ENCODE measurements at places on chromosomes 3 and 15. TPM values are rescaled to one million over a fixed set of nuclear protein-coding genes. Genes with fewer than 3 reads are reported as not detected.
A peak's percentile ranks its signal among the peaks of the same experiment; 100 is the strongest.

The SMAD6 gene
- 20.8 TPM for total RNA-seq

The GCNT3 gene
- not detected for total RNA-seq

The DISP2 gene
- 0.20 TPM for total RNA-seq

The GOLGA6L10 gene
- 0.33 TPM for total RNA-seq

The PDZRN3 gene
- total RNA-seq = 66.8 TPM

The BTLA gene
- total RNA-seq = not detected

The SEMA3G gene
- total RNA-seq = 11.8 TPM

The GABRB3 gene
- total RNA-seq = 12.9 TPM

The NRROS gene
- 2.4 TPM for total RNA-seq

The CACNA2D2 gene
- 3.7 TPM for total RNA-seq

The NR2E3 gene
- total RNA-seq = not detected

DNA sequence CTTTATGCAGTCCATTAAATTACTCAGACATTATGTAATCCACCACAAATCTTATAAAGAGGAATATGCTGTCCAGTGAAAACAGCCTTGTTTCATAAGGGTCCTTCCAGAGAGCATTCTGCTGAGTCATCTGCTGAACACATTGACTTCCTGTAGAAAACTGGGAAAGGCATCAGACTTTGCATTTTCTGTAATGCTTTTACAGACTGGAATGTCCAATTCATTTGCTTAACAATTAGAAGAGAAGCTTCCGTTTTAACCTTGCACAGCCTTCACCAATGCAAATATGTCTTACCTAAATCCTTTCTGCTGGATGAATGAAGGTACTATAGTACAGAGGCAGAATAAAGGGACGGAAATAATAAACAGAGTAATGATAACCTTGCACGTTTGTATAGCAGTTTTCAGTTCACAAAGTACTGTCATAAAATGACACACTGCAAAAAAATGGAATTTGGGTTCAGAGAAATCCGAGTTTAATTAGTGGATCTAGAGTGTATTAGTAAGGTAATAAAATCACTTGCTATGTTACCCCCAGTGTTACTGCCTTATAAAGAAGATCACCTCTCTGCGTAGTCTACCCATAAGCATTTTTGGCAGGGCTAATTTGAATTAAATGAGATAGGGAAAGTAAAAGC is 301.5 kb downstream of the PYDC2 start:
- no peak overlapping the region for H3K4me3 ChIP-seq
- H3K4me1 ChIP-seq = no peaks in the 10 kb centered on the region
- no peak overlapping the region for H3K27ac ChIP-seq
- H3K36me3 ChIP-seq = no peaks in the 10 kb centered on the region
- no peaks in the 10 kb centered on the region for H3K27me3 ChIP-seq

- no peak for DNase-seq
- H3K36me3 ChIP-seq = no peaks in the 10 kb centered on the region
- no peak overlapping the region for H3K4me3 ChIP-seq
- no peak overlapping the region for H3K27ac ChIP-seq
- H3K27me3 ChIP-seq = no peaks in the 10 kb centered on the region
These were observed 103.6 kb downstream of the ADAMTS9 start for GRCh38 chr3:64584179-64584578.

- no peaks in the 10 kb centered on the region for H3K27me3 ChIP-seq
- DNase-seq = no peak
- H3K4me3 ChIP-seq = no peak overlapping the region
- no peaks in the 10 kb centered on the region for H3K4me1 ChIP-seq
- H3K36me3 ChIP-seq = no peaks in the 10 kb centered on the region
- H3K27ac ChIP-seq = no peak overlapping the region
These were observed 723.1 kb downstream of the CADM2 start for GRCh38 chr3:85681906-85682305.

- no peaks in the 10 kb centered on the region for H3K4me1 ChIP-seq
- DNase-seq = no peak
- H3K27me3 ChIP-seq = no peaks in the 10 kb centered on the region
These were observed 9.7 kb upstream of the DCLK3 start for GRCh38 chr3:36774052-36774451.

- no peaks in the 10 kb centered on the region for H3K4me1 ChIP-seq
- no peak for DNase-seq
- H3K36me3 ChIP-seq = no peaks in the 10 kb centered on the region
- H3K27me3 ChIP-seq = no peaks in the 10 kb centered on the region
- no peak overlapping the region for H3K27ac ChIP-seq
These were observed 99.7 kb downstream of the ROBO2 start for GRCh38 chr3:77139624-77140023.

- no peak overlapping the region for H3K4me3 ChIP-seq
- no peaks in the 10 kb centered on the region for H3K27me3 ChIP-seq
- H3K27ac ChIP-seq = peak overlapping the region; percentile 71
- H3K36me3 ChIP-seq = no peaks in the 10 kb centered on the region
- DNase-seq = no peak
- H3K4me1 ChIP-seq = peaks cover 69% of the 10 kb centered on the region
These were observed 32.9 kb downstream of the PIK3CA start for GRCh38 chr3:179181021-179181472.

GRCh38 chr3:132159145-132159544 is 124.3 kb upstream of the CPNE4 start:
- H3K27me3 ChIP-seq = no peaks in the 10 kb centered on the region
- no peaks in the 10 kb centered on the region for H3K36me3 ChIP-seq
- H3K4me1 ChIP-seq = no peaks in the 10 kb centered on the region
- H3K4me3 ChIP-seq = no peak overlapping the region
- no peak for DNase-seq

GRCh38 chr15:58269455-58270414 is 131.6 kb downstream of the AQP9 start:
- no peaks in the 10 kb centered on the region for H3K36me3 ChIP-seq
- no peaks in the 10 kb centered on the region for H3K27me3 ChIP-seq
- no peak for DNase-seq
- H3K4me1 ChIP-seq = no peaks in the 10 kb centered on the region

DNA sequence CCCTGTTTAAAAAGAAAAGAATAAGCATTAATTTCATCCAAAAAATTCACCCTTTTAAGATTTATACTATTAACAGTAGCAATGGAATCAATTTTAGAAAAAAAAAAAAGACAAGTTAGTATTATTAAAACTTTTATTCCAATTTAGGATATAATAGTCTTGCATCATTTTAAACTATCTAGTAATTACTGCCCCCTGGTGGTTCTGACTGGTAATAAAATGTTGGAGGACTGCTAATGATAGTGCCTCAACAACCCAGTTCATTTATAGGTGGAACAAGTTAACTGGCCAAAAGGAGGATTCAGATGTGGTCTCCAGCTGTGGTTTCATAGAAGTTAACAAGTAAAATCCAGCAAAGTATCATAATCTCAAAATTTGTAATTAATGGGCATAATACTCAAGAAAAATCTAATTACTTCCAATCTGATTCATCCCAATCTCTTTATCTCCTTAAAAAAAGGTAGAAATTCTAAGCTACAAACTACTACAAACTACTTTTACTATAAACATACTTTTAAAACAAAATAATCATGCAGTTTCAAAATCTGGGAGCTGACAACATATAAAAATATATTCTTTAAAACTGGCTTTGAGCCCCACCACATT is 30.7 kb upstream of the WDR49 start:
- H3K27ac ChIP-seq = no peak overlapping the region
- no peaks in the 10 kb centered on the region for H3K27me3 ChIP-seq
- no peaks in the 10 kb centered on the region for H3K4me1 ChIP-seq
- H3K36me3 ChIP-seq = peaks cover 22% of the 10 kb centered on the region

DNA sequence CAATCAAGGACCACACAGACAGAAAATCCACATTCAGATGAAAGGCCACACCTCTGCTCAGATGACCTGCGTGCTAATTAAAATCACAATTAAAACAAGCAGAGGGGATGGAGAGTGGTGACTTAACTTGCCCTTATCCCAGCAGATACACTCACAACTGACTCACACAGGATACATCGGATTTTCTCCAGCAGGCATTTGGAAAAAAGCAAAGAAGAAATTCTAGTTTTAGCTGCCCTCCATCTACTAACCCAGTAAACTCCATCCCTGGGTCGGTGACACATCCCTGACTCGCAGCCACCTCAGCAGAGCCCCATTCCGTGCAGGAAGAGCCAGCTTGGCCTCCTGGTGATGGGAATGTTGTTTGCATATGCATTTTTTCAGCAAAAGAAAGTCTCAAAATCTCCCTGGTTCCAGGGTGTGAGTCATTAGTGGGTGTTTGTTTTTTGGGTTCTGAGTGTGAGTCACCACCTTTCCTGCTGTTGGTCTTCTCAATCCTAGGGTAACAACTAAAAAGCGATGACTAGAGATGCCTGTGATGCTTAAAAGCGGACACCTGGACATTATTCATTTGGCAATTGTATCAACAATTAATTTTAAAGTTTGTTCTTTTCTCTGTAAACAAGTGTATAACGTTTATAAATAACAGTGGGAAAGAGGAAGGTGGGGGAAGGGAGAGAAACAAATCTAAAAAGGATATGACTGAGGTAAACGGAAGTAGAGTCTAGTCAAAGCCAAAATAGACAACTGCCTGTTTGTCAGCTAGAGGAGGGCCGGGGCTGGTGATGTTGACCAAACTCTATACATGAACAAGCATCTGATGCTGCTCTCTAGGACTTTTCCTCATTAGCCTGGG is 49.8 kb upstream of the SLC4A7 start:
- no peaks in the 10 kb centered on the region for H3K27me3 ChIP-seq
- H3K36me3 ChIP-seq = no peaks in the 10 kb centered on the region
- H3K4me3 ChIP-seq = no peak overlapping the region
- H3K4me1 ChIP-seq = peaks cover 12% of the 10 kb centered on the region

GRCh38 chr15:74380361-74381189 is 13.1 kb upstream of the CYP11A1 start:
- no peak overlapping the region for H3K4me3 ChIP-seq
- no peaks in the 10 kb centered on the region for H3K27me3 ChIP-seq
- DNase-seq = no peak
- H3K36me3 ChIP-seq = no peaks in the 10 kb centered on the region
- H3K27ac ChIP-seq = no peak overlapping the region

DNA sequence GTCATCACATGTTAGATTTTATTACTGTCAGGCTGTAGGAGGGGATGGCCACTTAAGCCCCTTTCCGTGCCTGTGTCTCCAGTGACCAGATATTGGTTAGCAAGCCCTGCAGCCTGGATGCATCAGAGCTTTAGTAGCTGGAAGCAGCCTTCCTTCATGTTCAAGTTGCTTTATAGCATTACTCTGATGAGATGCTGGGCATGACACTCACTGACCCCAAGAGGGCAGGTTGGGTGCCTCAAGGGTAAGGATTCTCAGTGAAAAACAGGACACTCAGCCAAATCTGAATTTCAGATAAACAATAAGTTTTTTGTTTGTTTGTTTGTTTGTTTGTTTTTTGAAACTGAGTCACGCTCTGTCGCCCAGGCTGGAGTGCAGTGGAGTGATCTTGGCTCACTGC is 68.5 kb upstream of the PTX3 start:
- H3K4me3 ChIP-seq = no peak overlapping the region
- DNase-seq = no peak
- no peaks in the 10 kb centered on the region for H3K4me1 ChIP-seq
- H3K27me3 ChIP-seq = no peaks in the 10 kb centered on the region
- H3K36me3 ChIP-seq = no peaks in the 10 kb centered on the region

- no peak overlapping the region for H3K4me3 ChIP-seq
- no peaks in the 10 kb centered on the region for H3K36me3 ChIP-seq
- peaks cover 46% of the 10 kb centered on the region for H3K4me1 ChIP-seq
- peak; percentile 81 for DNase-seq
- peak overlapping the region; percentile 66 for H3K27ac ChIP-seq
These were observed 37.9 kb downstream of the RPL39L start for GRCh38 chr3:187101184-187102072.

DNA sequence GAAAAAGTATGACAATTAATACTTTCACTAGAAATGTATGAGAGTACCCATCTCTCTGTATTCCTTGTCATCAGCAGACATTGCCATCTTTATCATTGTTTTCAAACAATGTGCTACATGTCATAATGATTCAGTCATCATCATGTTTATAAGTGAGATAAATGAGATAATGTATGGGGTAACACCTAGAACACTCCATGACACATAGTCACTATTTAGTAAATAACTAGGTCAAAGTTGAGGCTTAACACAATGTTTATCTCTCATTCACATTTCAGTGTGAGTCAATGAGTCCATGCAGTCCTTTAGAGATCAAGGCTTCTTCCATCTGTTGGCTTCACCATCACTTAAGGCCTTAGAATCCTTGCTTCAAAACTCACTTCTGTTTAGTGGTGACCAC is 70.0 kb downstream of the NLGN1 start:
- no peak for DNase-seq
- no peaks in the 10 kb centered on the region for H3K4me1 ChIP-seq
- no peaks in the 10 kb centered on the region for H3K27me3 ChIP-seq
- no peaks in the 10 kb centered on the region for H3K36me3 ChIP-seq

DNA sequence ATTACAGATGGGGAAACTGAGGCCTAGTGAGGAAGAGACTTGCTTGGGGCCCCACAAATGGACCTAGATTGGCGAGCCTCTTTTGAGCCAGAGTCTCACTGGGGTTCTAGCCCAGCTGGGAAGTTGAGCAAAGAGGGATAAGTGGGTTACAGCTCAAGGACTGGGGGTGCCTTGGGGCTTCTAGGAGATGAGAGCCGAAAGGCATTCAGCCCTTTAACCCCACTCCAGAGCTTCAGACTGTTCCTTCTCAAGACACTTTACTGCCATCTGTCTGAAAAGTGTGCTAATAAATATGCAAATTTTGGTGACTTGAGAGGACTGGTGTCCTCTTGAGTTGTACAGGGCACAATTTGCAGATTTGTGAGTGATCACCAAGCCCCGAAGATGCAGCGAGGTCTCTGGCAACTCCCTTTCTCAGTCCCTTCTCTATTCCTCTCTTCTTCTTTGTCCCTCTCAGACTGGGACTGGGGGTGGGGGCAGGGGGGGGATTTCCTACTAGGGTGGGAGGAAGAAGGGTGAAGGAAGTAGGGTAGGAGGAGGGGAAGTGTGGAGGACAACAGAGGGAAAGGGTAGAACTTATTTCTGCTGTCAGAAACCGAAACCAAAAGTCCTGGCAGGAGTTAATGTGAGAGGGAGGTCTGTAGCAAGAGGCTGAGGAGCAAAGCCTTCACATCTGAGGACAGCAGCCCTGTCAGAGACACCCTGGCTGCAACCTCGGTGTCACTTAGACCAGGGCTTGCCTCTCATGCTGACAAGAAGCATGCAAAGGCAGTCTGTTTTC is 16.2 kb upstream of the ANKDD1A start:
- H3K4me1 ChIP-seq = peaks cover 9% of the 10 kb centered on the region
- DNase-seq = no peak
- no peaks in the 10 kb centered on the region for H3K36me3 ChIP-seq
- peak overlapping the region; percentile 2 for H3K4me3 ChIP-seq
- H3K27me3 ChIP-seq = no peaks in the 10 kb centered on the region
- H3K27ac ChIP-seq = peak overlapping the region; percentile 86

DNA sequence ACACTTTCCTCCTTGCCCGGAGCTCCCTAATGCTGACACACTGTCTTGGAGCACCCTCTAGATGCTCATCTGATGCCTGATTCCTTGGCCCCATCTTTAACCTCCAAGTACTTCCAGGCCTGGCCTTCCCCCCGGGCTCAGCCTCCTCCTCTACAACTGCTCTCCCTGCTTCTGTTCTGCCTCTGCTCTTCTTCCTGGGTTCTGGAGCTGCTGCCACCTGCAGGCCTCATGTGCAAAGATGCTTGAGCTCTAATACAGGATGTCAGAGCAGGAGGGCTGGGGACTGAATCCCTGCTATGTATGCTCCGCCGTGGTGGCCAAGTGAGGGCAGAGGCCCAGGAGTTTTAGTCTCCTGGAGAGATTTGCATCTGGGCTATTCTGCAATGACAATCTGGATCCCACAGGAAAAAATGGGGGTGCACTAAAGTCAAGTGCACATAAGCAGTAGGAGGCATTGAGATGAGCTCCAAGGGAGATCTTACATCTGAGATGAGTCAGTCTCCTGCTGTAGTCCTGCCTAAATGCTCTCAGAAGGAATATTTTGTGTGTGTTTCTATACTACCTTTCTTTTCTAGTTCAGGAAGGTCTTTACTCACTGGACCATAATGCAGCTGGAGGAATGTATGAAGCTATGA is 296.3 kb downstream of the UACA start:
- no peak overlapping the region for H3K27ac ChIP-seq
- no peaks in the 10 kb centered on the region for H3K4me1 ChIP-seq
- H3K36me3 ChIP-seq = no peaks in the 10 kb centered on the region
- H3K27me3 ChIP-seq = no peaks in the 10 kb centered on the region
- no peak overlapping the region for H3K4me3 ChIP-seq
- DNase-seq = no peak

All from right atrium auricular region (tissue), 2 donors.